Psoas muscle (tissue), 8 donors: ENCODE measurements at places on chromosomes 3 and 15. TPM values are rescaled to one million over a fixed set of nuclear protein-coding genes. Genes with fewer than 3 reads are reported as not detected.

ADAMTS9 gene
- 31.3 TPM for total RNA-seq

CYP8B1 gene
- total RNA-seq = not detected

DNA sequence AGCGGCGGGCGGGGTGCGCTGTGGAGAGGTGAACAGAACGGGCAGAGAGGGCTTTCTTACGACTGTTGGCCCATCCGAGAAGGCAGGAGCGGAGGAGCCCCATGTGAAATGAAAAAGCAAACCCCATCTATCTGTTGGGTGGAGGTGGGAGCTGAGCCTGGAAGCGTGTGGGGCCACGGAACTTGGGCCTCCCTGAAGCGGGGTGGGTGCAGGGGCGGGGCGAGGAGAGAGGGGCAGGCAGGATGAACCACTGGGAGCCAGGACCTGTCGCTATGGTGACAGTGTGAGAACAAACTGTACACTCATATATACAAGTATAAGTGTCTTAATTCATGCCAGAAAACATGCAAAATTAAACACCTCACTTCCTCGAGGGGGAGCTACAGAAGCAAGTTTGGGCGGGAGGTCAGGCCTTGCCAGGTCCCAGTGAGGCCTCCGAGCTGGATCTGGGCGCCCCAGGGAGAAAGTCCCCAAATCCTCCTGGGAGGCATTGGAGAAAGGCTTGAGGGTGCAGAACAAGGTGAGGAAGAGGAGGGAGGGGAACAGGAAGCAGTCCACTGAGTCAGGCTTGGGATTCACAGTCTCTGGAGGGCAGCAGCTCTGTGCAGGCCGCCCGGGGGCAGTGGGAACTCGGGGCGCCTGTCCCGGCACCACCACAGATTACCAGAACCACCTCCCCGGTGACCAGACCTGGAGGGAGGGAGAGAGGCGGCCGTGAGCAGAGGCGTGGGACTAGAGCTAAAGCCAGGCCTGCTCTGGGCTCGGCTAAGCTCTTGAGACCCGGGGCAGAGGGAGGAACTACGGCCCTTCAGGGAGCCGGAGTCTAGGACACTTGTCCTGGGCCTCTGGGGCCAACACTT lies 34.8 kb downstream of the RBPMS2 start:
- no peak overlapping the region for H3K27ac ChIP-seq
- no peaks in the 10 kb centered on the region for H3K36me3 ChIP-seq
- no peaks in the 10 kb centered on the region for H3K27me3 ChIP-seq
- peak; percentile 31 for DNase-seq
- H3K4me1 ChIP-seq = no peaks in the 10 kb centered on the region

LTF gene
- 3.8 TPM for total RNA-seq

RARRES1 gene
- total RNA-seq = 28.1 TPM

DNA sequence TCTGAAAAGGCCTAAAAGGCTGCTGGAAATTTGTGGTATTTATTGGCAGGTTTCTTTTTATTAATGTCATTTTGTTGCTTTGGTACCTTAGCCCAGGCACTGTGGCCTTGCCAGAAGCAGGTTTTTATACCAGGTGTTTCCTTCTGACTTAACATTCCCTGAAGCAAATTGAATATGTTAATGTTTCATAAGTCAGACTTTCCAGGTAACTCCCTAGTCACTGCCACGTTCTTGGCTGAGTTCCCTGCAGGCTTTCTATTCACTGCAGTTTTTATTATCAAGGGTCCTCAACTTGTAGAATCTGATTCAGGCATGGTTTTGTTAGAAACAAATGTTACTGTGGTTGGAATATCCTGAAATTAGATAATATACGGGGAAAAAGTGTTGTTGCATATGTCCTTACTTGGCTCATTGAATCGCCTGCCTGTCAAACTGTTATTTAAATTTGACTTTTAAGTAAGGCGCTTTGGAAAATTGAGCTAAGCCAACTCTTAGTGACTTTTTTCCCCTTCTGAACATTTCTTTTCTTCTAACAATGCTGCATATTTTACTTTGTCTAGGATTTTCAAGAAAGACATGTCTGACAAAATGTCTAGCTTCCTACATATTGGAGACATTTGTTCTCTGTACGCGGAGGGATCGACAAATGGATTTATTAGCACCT lies 22.9 kb downstream of the ITPR1 start:
- no peak overlapping the region for H3K27ac ChIP-seq
- no peak for DNase-seq
- H3K27me3 ChIP-seq = no peaks in the 10 kb centered on the region
- H3K4me3 ChIP-seq = no peak overlapping the region
- H3K36me3 ChIP-seq = no peaks in the 10 kb centered on the region

GRCh38 chr3:150917951-150918350 lies 12.7 kb upstream of the MINDY4B start:
- no peak overlapping the region for H3K27ac ChIP-seq
- H3K27me3 ChIP-seq = peaks cover 6% of the 10 kb centered on the region
- peaks cover 2% of the 10 kb centered on the region for H3K4me1 ChIP-seq

HRH1 gene
- 1.3 TPM for total RNA-seq

DNA sequence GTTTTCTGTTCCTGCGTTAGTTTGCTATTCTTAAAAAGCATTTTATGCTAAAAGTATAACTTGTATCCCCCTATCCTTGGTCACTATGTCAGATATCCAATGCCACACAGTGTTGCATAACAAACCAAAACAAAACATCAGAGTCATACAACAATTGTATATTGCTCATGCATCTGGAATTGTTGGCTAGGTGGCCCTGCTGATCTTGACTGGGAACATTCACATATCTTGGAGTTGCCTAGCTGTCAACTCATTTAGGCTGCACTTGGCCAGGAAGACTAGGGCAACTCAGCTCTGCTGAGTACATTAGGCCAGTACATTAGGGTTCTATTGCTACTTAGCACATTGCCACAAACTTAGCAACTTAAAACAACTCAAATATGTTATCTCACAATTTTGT lies 706.5 kb upstream of the UBE2E2 start:
- no peaks in the 10 kb centered on the region for H3K27me3 ChIP-seq
- no peak overlapping the region for H3K4me3 ChIP-seq
- no peaks in the 10 kb centered on the region for H3K4me1 ChIP-seq
- H3K36me3 ChIP-seq = no peaks in the 10 kb centered on the region
- H3K27ac ChIP-seq = no peak overlapping the region

TGM5 gene
- not detected for total RNA-seq

GRCh38 chr3:137264071-137264820 lies 306.5 kb downstream of the IL20RB start:
- H3K27ac ChIP-seq = no peak overlapping the region
- peak; percentile 21 for DNase-seq
- H3K27me3 ChIP-seq = no peaks in the 10 kb centered on the region

RUBCN gene
- 28.4 TPM for total RNA-seq
